ENCODE measurements at places on chromosomes 7 and 10.

DNA sequence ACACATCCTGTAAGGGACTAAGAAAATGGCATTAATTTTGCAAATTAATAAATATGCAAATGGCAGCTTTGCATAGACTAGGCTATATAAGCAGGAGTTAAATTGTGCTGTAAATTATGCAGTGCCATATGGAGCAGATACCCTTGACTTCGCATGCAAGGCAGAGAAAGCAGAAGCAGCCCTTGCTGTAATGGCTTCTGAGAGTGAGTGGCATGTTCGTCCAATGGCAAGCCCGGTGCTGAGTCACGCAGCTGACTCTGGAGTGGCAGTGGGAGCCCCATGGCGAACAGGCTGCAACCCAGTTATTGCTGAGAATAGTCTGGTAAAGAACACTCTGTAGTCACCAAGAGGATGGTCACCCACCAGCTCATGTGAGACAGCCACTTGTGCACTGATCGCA is 1186.5 kb downstream of the TYW1 start:
- no peak for DNase-seq

GRCh38 chr10:28217848-28218247 is 85.0 kb downstream of the MPP7 start:
- no peak for DNase-seq

GRCh38 chr10:131929122-131929845 is 28.5 kb downstream of the PPP2R2D start:
- DNase-seq = no peak

DNA sequence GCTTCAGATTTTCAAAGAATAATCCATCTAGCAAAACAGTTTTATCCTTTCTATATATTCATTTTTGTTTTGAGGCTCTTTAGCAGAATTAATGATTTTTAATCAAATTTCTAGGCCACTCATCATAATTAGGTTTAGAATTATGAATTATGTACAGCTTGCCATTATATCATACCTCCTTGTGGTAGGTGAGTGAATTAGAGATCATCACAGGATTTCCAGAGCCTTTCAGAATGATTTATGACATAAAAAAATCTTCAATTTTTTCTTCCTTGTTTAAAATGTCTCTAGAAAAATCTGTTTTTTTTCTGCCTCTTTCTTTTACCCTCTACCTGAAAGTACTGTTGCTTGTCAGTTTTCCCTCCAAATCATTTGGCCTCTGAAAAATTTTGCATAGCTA is 433.3 kb downstream of the LRMDA start:
- no peak for DNase-seq

GRCh38 chr7:158746957-158747356 is 42.4 kb upstream of the NCAPG2 start:
- no peak for DNase-seq

DNA sequence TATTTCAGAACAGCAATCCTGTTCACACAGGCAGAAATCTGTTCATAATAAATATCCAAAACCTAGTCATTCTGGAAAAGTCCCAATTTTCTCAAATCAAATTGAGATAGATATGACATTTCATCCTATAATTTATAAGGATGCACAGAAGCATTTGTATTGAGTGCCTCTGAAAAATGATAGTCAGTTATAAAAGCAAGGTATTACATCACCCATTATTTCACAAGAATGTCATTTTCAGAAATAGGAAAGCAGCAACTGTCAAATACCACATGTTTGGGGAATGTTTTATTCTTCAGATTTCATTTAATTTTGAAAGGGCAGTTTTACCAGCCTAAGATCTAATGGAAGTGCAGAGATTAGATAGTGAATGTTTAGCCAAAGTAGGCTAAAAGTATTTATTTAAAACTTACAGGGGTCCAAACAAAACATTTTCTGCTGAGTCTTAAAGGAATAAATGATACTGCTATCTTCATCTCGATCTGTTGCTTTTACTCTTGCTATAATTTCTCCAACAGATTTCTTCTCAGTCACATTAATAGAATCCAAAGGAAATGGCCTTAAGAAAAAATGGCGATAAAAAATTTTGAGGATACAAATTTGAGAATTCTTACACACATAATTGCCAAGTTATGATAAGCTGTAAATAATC is 185.8 kb downstream of the HGF start:
- DNase-seq = no peak

GRCh38 chr10:63583909-63584724 is 62.9 kb downstream of the REEP3 start:
- no peak for DNase-seq

DNA sequence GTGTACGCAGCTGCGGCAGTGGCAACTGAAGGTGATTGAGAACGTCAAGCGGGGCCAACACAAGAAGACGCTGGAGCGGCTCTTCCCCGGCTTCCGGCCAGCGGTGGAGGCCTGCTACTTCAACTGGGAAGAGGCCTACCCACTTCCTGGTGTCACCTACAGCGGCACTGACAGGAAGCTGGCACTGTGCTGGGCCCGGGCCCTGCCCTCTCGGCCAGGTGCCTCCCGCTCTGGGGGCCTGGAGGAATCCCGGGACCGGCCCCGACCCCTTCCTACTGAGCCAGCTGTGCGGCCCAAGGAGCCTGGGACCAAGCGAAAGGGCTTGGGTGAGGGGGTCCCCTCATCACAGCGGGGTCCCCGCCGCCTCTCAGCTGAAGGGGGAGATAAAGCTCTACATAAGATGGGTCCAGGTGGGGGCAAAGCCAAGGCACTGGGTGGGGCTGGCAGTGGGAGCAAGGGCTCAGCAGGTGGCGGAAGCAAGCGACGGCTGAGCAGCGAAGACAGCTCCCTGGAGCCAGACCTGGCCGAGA is 6.5 kb downstream of the ZSWIM8 start:
- no peak for DNase-seq

DNA sequence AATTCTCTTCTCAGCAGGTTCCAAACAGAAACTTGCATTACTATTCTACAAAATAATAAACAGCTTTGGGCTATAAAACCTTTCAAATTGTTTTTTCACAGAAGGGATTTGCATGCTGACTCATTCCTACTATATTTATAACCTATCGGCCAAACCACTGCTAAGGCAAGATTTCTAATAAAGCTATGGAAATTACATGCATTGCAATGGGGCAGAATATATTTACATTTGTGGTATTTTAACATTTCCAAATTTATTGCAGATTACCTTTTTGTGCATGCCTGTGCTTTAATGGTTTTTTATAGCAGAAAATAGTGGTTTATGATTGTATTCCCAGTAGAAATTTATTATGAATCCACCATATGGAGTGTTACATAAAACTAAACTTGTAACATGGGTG is 69.0 kb upstream of the NPVF start:
- no peak for DNase-seq

- no peak for DNase-seq
Observed at GRCh38 chr7:116779931-116780330, 82.5 kb upstream of the CAPZA2 start.

DNA sequence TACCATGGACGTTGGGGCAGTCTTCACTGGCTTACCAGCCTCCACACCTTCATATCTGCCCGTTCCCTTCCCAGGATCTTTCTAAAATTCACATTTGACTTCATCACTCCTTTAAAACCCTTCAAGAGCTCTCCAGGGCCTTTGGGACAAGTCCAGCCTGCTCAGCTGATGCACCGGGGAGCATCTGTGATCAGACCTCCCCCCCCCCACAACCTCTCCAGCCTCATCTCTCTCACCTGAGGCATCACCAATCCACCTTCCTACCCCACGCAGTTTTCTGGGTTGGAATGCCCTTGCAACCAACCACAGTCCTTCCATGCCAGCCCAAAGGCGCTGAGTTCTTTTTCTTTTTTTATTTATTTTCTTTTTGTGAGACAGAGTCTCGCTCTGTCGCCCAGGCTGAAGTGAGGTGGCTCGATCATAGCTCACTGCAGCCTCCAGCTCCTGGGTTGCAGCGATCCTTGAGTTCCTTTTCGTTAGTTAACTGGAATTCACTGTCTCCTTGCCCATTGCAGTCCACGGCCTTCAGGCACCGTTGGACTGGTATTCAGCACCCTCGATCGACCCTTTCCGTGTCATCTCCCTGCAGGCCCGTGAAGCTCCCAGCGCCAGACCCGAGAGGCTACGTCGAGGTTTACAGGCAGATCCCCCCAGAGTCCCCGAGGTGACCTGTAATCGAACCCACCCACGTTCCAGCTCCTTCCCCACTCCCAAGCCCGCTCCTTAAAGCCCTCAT is 654 bp downstream of the ALKBH4 start:
- DNase-seq = no peak

- no peak for DNase-seq
Observed at GRCh38 chr10:28977518-28977917, 300.2 kb downstream of the BAMBI start.

- no peak for DNase-seq
Observed at GRCh38 chr10:128377988-128378387, 251.8 kb upstream of the MKI67 start.

DNA sequence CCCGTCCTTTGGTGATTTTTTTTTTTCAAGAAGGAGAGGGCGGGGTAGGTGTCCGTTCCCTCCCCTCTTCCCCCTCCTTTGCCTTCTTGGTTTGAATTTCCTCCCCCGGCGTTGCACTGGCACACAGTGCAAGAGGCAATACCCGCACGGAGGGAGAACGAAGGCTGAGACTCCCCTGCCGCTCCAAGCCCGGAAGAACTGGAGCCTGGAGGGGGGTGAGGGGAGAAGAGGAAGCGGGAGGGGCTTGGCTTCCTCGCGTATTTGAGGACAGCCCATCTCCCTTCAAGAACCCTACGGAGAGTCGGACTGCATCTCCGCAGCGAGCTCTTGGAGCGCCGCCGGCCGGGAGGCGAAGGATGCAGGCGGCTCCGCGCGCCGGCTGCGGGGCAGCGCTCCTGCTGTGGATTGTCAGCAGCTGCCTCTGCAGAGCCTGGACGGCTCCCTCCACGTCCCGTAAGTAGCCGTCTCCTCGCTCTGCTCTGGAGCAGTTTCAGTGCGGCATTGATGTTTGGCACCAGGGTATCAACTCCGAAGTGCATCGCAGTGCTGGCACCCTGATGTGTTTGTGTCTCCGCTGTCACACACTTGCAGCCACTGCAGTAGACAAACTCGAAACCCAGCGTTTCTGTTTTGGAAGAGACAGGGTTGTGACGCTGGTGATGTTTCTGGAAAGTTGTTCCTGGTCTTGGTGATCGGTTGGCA is at the start of gene CNTNAP2:
TSS of gene CNTNAP2 (plus strand) at position 281 of the 702 bp plus-strand sequence. CDS start at position 357, 76 bp downstream.
- no peak for DNase-seq

DNA sequence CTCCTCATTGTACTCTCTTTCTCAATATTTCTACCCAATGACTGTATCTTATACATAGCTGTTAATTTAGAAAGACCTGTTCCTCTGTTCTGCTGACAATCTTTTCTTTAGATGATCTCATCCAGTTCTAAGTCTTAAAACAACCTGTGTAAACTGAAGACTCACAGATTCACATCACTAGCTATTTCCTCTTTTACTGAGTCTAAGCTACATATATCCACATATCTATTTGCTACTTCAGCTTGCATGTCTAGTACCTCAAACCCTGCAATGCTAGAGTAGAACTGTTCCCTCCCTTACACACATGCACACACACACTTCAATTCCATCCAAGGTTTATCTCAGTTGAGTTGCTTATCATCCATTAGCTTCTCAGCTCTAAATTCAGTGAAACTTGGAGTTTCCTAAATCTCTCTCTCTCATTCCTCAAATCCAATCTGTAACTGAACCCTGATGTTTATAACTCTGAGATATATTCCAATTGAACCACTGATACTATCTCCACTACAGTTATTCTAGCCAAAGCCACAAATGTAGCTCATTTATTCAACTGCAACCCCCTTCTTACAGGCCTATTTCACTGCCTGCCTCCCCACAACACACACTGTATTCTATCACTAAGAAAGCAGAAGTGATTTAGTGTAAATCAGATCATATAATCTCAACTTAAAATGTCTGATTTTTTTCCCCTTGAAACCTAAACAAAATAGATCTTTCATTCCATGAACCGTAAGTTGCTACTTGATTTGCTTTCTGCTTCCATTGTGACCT is 1036.8 kb upstream of the POT1 start:
- no peak for DNase-seq

DNA sequence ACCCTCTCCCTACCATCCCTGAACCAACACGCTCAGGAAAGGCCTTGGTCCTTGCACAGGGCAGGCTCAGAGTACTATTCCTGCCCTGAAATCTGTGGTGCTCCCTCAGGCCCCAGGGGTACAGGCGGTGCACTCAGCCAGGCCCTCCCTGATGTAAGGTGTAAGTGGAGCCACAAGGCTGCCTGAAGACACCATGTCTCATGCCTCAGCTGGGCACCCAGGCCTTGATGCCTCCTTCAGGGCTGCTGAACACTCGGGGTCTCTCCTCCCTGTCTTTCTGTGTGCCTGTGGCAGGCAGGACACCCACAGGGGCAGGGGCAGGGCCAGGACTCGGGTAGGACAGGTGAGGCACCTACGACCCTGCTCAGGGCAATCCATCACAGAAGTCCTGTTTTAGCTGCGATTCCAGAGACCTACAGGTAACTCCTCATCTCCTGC is 22.9 kb upstream of the ANTXRL start:
- DNase-seq = no peak

DNA sequence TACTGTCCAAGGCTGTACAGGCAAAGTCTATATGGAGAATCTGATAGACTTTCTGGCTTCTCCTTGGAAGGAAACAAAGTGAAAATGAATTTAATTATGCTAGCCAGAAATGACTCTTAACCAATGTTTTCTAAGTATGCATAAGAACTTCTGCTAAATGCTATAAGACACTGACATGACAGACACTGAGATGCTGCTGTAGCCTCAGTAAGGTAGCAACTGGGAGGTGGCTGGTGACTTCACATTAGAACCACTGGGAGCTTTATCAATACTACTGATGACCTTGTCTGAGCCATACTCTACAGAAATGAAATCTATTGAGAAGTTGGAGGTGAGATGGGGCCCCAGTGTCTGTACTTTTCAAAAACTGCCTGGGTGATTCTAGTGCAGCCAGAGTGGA is 188.6 kb downstream of the ZNF365 start:
- no peak for DNase-seq

GRCh38 chr7:70520611-70521010 is 611.3 kb upstream of the GALNT17 start:
- DNase-seq = no peak

DNA sequence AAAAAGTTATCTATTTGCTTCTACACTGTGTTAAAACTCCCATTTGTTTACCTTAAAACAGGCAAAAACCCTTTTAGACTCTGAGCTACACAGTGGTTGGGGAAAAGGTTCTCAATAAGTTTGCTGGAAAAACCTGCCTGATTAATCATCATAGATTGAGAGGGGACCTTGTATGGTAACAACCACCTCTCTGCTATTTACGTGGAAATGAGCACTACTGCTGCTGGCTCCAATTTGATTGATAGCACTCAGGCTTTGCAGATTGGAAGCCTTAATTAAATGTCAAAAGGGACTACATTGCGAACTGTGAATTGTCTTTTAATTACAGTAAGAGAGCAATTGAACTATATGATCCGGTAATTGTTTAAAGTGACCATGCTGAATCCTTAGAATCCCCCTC is 119.0 kb upstream of the IMMP2L start:
- no peak for DNase-seq

DNA sequence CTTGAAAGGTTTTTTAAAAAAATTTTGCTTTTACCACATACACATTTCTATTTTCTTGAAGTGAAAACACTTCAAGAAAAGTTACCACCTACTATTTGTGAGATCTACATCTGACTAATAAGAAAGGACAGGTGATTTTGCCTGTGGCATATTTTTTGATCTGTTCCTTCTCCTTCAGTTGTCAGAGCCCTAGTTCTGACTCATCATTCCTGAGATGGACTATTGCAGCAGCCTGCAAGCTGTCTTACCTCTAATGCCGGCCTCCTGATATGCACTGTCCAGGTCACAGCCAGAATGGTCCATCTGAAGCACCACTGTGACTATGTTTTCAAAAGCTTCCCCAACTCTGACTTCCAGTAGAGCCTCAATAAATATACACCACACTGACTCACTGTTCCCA is 28.2 kb upstream of the ANK3 start:
- no peak for DNase-seq

- no peak for DNase-seq
Observed at GRCh38 chr10:55820478-55820877, 540.6 kb downstream of the ZWINT start.
